ENCODE measurements at places on chromosomes 12 and 14. TPM values are rescaled to one million over a fixed set of nuclear protein-coding genes. Genes with fewer than 3 reads are reported as not detected.

The GRIP1 gene
- 4.9 TPM for total RNA-seq

The MYG1 gene
- total RNA-seq, result 96.8 TPM

The P2RX2 gene
- total RNA-seq, result not detected

The SMOC1 gene
- total RNA-seq, result 19.6 TPM

The DYNLL1 gene
- total RNA-seq, result 628 TPM

The SLCO1A2 gene
- 0.32 TPM for total RNA-seq

The LALBA gene
- not detected for total RNA-seq

The NRL gene
- 0.92 TPM for total RNA-seq

The AVPR1A gene
- 0.02 TPM for total RNA-seq

The RFX4 gene
- total RNA-seq, result not detected

The CLEC4D gene
- total RNA-seq, result not detected

The ANG gene
- total RNA-seq, result 10.6 TPM

The LRCOL1 gene
- not detected for total RNA-seq

The GPD1 gene
- 0.18 TPM for total RNA-seq

The AREL1 gene
- total RNA-seq, result 25.7 TPM

The MMAB gene
- total RNA-seq, result 26.7 TPM

The PRPH gene
- total RNA-seq, result 1.6 TPM

The FANCM gene
- 5.5 TPM for total RNA-seq

The TSPAN8 gene
- total RNA-seq, result not detected

The ASPG gene
- total RNA-seq, result 0.06 TPM

The CABP1 gene
- total RNA-seq, result 0.22 TPM

The PTGER2 gene
- 1.6 TPM for total RNA-seq

The TMPO gene
- 88.0 TPM for total RNA-seq

The ARMH4 gene
- total RNA-seq, result 0.84 TPM

The TAS2R43 gene
- total RNA-seq, result not detected

The AACS gene
- 18.5 TPM for total RNA-seq

The ZFHX2 gene
- 1.2 TPM for total RNA-seq

The GARIN6 gene
- total RNA-seq, result not detected

The SIX4 gene
- total RNA-seq, result 2.7 TPM

The MORN3 gene
- total RNA-seq, result 0.23 TPM

The RAD52 gene
- 12.8 TPM for total RNA-seq
